ENCODE measurements at places on chromosomes 1 and 21. TPM values are rescaled to one million over a fixed set of nuclear protein-coding genes. Genes with fewer than 3 reads are reported as not detected.
A peak's percentile ranks its signal among the peaks of the same experiment; 100 is the strongest.

DNA sequence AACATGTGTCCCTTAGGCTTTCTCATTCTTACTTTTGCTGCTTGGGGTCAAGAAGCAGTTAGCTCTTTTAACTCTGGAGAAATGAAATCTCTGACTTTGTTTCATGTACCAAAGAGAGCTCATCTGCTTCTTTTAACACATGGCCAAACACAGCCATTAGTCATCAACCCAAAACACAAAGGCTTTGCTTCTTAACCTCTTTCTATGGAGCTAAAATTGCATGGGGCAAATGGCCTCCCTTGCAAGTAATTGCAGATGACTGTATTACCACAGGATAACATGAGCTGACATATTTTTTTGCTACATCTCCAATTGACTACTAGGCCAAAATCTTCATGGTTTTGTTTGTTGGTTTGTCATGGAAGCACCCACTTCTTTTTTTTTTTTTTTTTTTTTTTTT, 300.9 kb downstream of the BRINP3 start:
- no peaks in the 10 kb centered on the region for H3K27me3 ChIP-seq
- H3K4me3 ChIP-seq, result no peak overlapping the region
- H3K4me1 ChIP-seq, result no peaks in the 10 kb centered on the region
- DNase-seq, result no peak

Gene FLAD1
- 104 TPM for total RNA-seq

- no peak for DNase-seq
- H3K4me3 ChIP-seq, result no peak overlapping the region
- peaks cover 30% of the 10 kb centered on the region for H3K4me1 ChIP-seq
- H3K27me3 ChIP-seq, result no peaks in the 10 kb centered on the region
These were observed 53.6 kb downstream of the SLC45A1 start for GRCh38 chr1:8371372-8371991.

GRCh38 chr1:214441119-214441518, 110.3 kb downstream of the PTPN14 start:
- no peak for DNase-seq
- peaks cover 33% of the 10 kb centered on the region for H3K4me1 ChIP-seq
- no peaks in the 10 kb centered on the region for H3K27me3 ChIP-seq
- H3K27ac ChIP-seq, result 0 out of 2 replicates have a peak overlapping the region, but pooled peaks have one; percentile 31
- H3K36me3 ChIP-seq, result no peaks in the 10 kb centered on the region

Gene SPATA17
- total RNA-seq, result 0.48 TPM

DNA sequence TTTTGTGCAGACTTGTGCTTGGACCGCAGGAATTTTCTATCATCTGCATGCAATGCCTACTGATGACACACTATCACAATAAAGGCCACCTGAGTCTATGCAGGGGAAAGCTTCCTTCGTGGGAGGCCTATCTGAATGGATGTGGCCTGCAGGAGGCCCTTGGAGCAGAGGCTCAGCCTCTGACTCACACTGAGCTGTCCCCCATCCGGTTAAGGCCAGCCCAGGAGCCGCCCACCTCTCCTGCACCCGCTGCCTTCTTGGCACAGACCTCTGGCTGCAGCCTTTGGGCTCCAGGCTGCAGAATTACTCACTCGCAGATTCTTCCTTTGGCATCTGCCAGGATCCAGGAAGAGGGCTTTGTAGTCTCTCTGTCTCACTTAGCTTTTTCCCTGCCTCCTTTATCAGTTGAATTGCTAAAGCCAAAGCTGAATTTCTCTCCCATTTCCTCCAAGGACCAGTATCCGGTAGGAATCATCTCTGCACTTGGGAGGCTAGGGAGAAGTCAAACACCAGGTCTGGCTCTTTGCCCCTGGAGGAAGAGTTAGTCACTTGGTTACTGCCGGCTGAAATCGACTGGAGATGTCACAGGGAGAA, 65.1 kb upstream of the JUN start:
- H3K27me3 ChIP-seq, result no peaks in the 10 kb centered on the region
- peaks cover 5% of the 10 kb centered on the region for H3K4me1 ChIP-seq

- no peaks in the 10 kb centered on the region for H3K27me3 ChIP-seq
- no peak overlapping the region for H3K4me3 ChIP-seq
- peaks cover 7% of the 10 kb centered on the region for H3K36me3 ChIP-seq
These were observed 15.5 kb downstream of the LEPR start for GRCh38 chr1:65435987-65436386.

Gene SDE2
- 16.5 TPM for total RNA-seq

GRCh38 chr1:177355575-177355974, 184.8 kb downstream of the BRINP2 start:
- no peaks in the 10 kb centered on the region for H3K36me3 ChIP-seq
- no peak overlapping the region for H3K4me3 ChIP-seq
- no peaks in the 10 kb centered on the region for H3K27me3 ChIP-seq
- peak; percentile 62 for DNase-seq

GRCh38 chr1:99527078-99527477, 118.8 kb upstream of the PALMD start:
- H3K36me3 ChIP-seq, result no peaks in the 10 kb centered on the region
- no peak for DNase-seq
- no peaks in the 10 kb centered on the region for H3K27me3 ChIP-seq
- no peak overlapping the region for H3K4me3 ChIP-seq
- no peak overlapping the region for H3K27ac ChIP-seq

GRCh38 chr21:26194326-26194725, 23.8 kb upstream of the APP start:
- DNase-seq, result no peak
- H3K27ac ChIP-seq, result no peak overlapping the region
- no peaks in the 10 kb centered on the region for H3K4me1 ChIP-seq
- no peaks in the 10 kb centered on the region for H3K36me3 ChIP-seq

GRCh38 chr1:44405798-44406736, 1.0 kb downstream of the RNF220 start:
- peak; percentile 77 for DNase-seq
- no peaks in the 10 kb centered on the region for H3K4me1 ChIP-seq
- H3K36me3 ChIP-seq, result no peaks in the 10 kb centered on the region
- peaks cover 45% of the 10 kb centered on the region for H3K27me3 ChIP-seq

GRCh38 chr1:101153692-101154091, 83.1 kb upstream of the S1PR1 start:
- H3K4me1 ChIP-seq, result no peaks in the 10 kb centered on the region
- H3K4me3 ChIP-seq, result no peak overlapping the region
- no peak overlapping the region for H3K27ac ChIP-seq
- DNase-seq, result no peak
- H3K36me3 ChIP-seq, result no peaks in the 10 kb centered on the region
- H3K27me3 ChIP-seq, result no peaks in the 10 kb centered on the region

DNA sequence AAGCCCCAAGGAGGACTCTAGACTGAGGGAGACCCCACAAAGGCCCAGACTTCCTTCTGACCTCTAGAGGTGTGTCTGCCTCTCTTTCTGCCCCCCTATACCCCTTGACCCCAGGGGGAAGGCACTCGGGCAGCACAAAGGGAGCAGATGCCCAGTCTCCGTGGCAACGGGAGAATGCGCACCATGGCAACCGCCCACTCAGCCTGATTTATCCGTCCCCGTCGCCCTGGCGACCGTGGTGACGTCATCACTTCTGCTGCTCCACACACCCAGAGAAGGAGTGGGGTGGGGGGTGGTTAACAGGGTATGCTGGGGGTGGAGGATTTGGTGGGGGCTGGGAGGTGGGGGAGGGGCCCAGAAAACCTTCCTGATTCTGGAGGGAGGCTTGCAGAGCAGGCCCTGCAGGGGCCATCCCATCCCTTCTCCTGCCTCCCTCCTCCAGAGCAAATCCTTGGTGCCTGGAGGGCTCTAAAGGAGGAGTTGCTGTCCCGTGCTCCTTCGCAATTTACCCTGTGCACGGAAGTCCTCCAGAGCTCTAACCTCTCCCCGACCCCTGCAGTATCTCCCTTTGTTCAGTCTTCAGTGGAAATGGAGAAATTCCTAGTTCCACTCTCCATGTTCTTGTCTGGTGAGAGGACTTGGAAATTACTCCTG, 6.3 kb downstream of the CELF3 start:
- no peak overlapping the region for H3K27ac ChIP-seq
- no peaks in the 10 kb centered on the region for H3K27me3 ChIP-seq
- no peaks in the 10 kb centered on the region for H3K36me3 ChIP-seq
- no peaks in the 10 kb centered on the region for H3K4me1 ChIP-seq
- DNase-seq, result peak; percentile 75
- no peak overlapping the region for H3K4me3 ChIP-seq

Gene FRRS1
- 5.6 TPM for total RNA-seq

- no peak overlapping the region for H3K4me3 ChIP-seq
- H3K27ac ChIP-seq, result no peak overlapping the region
- H3K36me3 ChIP-seq, result no peaks in the 10 kb centered on the region
- H3K27me3 ChIP-seq, result no peaks in the 10 kb centered on the region
- H3K4me1 ChIP-seq, result no peaks in the 10 kb centered on the region
- no peak for DNase-seq
These were observed 52.5 kb downstream of the ARHGEF16 start for GRCh38 chr1:3506943-3507342.

Gene RPL22
- total RNA-seq, result 545 TPM

- no peak overlapping the region for H3K4me3 ChIP-seq
- no peaks in the 10 kb centered on the region for H3K27me3 ChIP-seq
- no peak for DNase-seq
These were observed 9.8 kb downstream of the KCNN3 start for GRCh38 chr1:154860156-154860870.

Gene LEFTY1
- total RNA-seq, result 8.4 TPM

Gene AUNIP
- 22.9 TPM for total RNA-seq

- H3K27me3 ChIP-seq, result no peaks in the 10 kb centered on the region
- no peaks in the 10 kb centered on the region for H3K36me3 ChIP-seq
- no peak overlapping the region for H3K27ac ChIP-seq
- H3K4me1 ChIP-seq, result no peaks in the 10 kb centered on the region
These were observed 142.7 kb downstream of the PLPPR4 start for GRCh38 chr1:99407018-99407417.

GRCh38 chr1:31714442-31715086, 10.7 kb upstream of the COL16A1 start:
- no peaks in the 10 kb centered on the region for H3K36me3 ChIP-seq
- H3K27ac ChIP-seq, result no peak overlapping the region
- peaks cover 4% of the 10 kb centered on the region for H3K4me1 ChIP-seq
- no peak for DNase-seq
- H3K4me3 ChIP-seq, result peak overlapping the region; percentile 52

DNA sequence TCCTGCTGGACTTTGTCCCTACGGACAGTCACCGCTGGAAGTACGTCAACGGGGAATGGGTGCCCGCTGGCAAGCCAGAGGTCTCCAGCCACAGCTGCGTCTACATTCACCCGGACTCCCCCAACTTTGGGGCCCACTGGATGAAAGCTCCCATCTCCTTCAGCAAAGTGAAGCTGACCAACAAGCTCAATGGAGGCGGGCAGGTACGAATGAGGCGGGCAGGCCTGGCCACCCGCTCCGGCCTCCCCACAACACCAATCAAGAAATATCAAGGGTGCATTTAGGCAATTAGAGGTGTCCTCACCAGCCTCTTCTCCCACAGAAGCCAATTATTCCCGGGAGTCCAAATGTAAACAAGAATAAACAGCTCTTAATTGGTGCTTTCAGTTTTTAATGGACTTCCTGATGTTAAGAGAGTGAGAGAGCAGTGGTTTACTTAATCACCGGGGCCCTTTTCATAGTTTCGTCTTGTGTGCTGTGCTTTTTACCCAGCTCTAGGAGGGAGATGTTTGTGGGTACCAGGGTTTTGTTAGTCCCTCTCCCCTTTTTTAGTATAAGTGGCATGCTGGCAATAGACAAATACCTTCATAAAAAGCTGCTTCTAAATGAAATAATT, 10.7 kb downstream of the TBX19 start:
- no peaks in the 10 kb centered on the region for H3K27me3 ChIP-seq
- H3K36me3 ChIP-seq, result no peaks in the 10 kb centered on the region
- H3K27ac ChIP-seq, result no peak overlapping the region
- no peaks in the 10 kb centered on the region for H3K4me1 ChIP-seq
- no peak for DNase-seq
- no peak overlapping the region for H3K4me3 ChIP-seq

DNA sequence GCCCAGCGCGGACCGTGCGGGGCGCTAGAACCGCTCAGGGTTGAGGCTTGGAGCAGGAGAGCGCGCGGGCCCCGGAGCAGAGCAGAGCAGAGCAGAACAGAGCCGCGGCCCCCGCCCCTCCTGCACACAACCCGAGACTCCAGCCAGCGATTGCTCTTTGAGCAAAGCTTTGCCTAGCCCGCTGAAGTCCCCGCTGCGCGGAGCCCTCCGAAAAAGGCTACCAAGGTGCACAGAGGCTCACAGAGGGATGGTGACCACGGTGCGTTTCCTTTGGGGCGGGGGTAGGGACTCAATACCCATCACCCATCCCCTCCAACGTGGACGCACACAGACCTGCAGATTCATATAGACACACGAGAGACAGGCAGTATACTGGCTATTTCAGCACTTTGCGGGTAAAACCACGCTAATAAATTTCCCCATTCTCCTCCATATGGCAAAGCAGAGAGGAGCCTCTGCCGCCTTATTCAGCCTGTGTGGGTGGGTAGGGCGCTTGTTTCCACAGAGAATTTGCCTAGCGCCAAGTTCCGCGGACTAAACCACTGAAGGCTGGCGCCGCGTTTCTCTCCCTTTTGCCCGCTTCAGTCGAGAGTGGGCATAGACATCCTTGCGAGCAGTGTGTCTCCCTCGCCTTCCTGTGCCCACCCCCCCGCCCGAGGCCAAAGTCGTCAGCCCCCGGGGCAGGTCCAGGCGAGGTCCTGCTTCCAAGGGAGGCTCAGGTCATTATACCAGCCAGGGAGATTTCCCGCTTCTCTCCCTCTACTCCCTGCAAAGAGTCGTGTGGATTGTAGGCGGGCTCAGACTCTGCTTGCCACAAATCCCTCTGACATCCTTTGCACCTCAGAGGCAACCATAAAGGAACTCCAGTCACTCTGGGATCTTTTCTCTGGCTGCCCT, 8.5 kb downstream of the HLX start:
- peaks cover 44% of the 10 kb centered on the region for H3K4me1 ChIP-seq
- peak overlapping the region; percentile 10 for H3K4me3 ChIP-seq
- peaks cover 99% of the 10 kb centered on the region for H3K27me3 ChIP-seq
- H3K36me3 ChIP-seq, result no peaks in the 10 kb centered on the region
- no peak for DNase-seq

Gene DAB1
- 11.8 TPM for total RNA-seq

DNA sequence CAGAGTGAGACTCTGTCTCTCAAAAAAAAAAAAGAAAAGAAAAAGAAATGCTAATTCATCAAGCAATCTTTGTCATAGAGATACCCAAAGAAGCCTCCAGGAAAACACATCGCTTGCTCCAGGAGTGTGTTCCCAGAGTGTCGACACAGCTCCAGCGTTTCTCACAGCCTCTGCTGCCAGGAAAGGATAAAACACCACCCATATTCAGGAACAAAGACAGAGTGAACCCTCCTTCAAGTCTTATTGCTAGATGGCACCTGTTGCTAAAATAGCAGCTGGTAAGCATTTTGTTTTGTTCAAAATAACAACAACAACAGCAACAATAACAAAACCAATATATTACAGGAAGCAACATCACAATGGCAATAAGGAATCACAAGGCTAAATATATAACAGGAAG, 3.1 kb downstream of the ILDR2 start:
- no peaks in the 10 kb centered on the region for H3K36me3 ChIP-seq
- H3K4me1 ChIP-seq, result peaks cover 2% of the 10 kb centered on the region
- no peak overlapping the region for H3K4me3 ChIP-seq
- H3K27ac ChIP-seq, result no peak overlapping the region
- peaks cover 32% of the 10 kb centered on the region for H3K27me3 ChIP-seq

Gene LAD1
- 30.5 TPM for total RNA-seq

Gene DSCAM
- 0.15 TPM for total RNA-seq

Gene CBR3
- 4.3 TPM for total RNA-seq

Gene CR1L
- not detected for total RNA-seq

Gene OR6K2
- not detected for total RNA-seq

Gene CA14
- 52.3 TPM for total RNA-seq

- no peaks in the 10 kb centered on the region for H3K36me3 ChIP-seq
- H3K4me1 ChIP-seq, result peaks cover 7% of the 10 kb centered on the region
- peak; percentile 80 for DNase-seq
- H3K27ac ChIP-seq, result no peak overlapping the region
These were observed 3.1 kb upstream of the BLACAT1 start for GRCh38 chr1:205458777-205459566.

Measured in H1 (cell line).